ENCODE measurements at places on chromosomes 5 and 9. TPM values are rescaled to one million over a fixed set of nuclear protein-coding genes. Genes with fewer than 3 reads are reported as not detected.

Gene BSPRY
- 3.3 TPM for total RNA-seq

- no peak overlapping the region for H3K4me3 ChIP-seq
- no peaks in the 10 kb centered on the region for H3K4me1 ChIP-seq
Measured at GRCh38 chr9:15178631-15179030, 128.4 kb downstream of the TTC39B start.

- H3K27ac ChIP-seq, result no peak overlapping the region
- H3K4me1 ChIP-seq, result peaks cover 17% of the 10 kb centered on the region
- peak; percentile 73 for DNase-seq
- peaks cover 43% of the 10 kb centered on the region for H3K27me3 ChIP-seq
- no peaks in the 10 kb centered on the region for H3K36me3 ChIP-seq
Measured at GRCh38 chr5:73160239-73160671, 12.7 kb upstream of the TMEM174 start.

- no peaks in the 10 kb centered on the region for H3K36me3 ChIP-seq
- no peak for DNase-seq
- H3K4me3 ChIP-seq, result no peak overlapping the region
- H3K4me1 ChIP-seq, result no peaks in the 10 kb centered on the region
- no peaks in the 10 kb centered on the region for H3K27me3 ChIP-seq
Measured at GRCh38 chr5:167786871-167787578, 504.4 kb upstream of the WWC1 start.

DNA sequence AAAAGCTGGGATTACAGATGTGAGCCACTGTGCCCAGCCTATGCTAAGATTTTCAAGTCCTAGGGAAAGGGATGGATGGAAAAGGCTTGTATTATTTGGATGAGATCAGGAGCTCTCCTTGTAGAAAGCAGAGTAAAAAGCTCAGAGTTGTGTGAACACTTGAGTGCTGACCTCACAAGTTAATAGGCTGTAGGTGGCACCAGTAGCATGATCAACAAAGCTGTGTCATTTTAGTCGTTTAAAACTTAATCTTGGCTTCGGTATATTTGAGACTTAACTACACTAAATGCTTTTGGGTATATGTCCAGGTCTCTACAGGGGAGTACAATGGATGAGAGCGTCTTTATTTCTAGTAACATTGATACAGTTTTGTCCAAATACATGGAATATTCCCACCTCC is 264.2 kb downstream of the TMEM38B start:
- H3K4me3 ChIP-seq, result no peak overlapping the region
- no peak for DNase-seq
- H3K36me3 ChIP-seq, result no peaks in the 10 kb centered on the region
- H3K27ac ChIP-seq, result no peak overlapping the region
- H3K27me3 ChIP-seq, result no peaks in the 10 kb centered on the region

Gene TMC1
- total RNA-seq, result not detected

Gene CREB3
- total RNA-seq, result 18.8 TPM

DNA sequence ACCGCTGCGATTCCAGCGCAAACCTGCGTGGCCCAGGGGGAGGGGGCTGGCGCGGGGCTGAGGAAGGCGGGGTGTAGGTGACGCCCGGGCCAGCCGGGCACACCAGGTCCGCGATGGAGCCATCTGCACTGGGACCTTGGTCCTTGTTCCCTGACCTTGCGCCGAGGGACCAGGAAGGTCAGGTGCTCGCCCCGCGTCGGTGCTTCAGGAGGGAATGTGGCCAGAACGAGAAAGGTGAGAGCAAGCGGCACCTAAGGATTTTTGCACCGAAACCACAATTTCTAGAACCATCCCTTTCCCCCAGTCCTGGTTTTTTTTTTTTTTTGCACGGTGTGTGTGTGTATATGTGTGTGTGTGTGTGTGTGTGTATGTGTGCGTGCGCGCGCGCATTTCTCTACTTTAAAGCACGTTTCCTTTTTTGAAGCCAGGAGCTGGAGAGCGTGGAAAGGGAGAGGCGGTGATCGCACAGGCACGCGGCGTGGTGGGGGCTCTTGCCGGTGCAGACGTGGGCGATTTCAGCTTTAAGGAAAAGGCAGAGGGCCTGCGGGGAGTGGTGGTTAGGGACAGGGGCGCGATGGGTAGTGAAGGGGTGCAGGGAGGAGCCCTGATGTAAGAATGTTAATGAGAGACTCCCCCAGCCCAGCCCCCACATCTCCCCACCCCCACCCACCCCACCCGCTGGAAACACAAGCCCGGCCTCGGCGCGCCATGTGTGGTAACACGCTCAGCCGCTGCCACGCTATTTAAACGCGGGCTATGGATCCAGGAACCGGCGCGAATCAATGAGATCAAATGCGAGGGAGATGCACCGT is at the start of gene NPR3:
TSS of gene NPR3 (plus strand) at position 772 of the 812 bp plus-strand sequence. CDS start 456 bp downstream, outside the sequence.
- H3K4me3 ChIP-seq, result peak within 1 kb of the TSS; percentile 36
- DNase-seq, result no peak
- H3K36me3 ChIP-seq, result no peaks in the 10 kb centered on the region
- H3K4me1 ChIP-seq, result peaks cover 46% of the 10 kb centered on the region

DNA sequence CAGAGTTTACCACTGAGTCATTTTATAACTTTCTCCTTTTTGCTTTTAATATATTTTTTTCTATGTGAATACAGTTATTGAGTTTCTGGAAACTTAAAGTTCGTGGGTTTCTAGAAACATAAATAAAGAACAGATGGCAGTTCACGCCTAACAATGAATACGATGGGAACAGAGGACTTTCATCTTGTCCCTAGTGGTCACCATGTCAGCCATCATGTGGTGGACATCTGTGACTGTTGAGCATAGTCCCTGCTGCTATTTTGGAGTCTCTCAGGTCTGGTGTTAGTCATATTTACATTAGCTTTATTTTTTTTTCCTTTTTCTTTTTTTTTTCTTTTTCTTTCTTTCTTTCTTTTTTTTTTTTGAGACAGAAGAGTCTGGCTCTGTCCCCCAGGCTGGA is 85.3 kb downstream of the XRCC4 start:
- H3K36me3 ChIP-seq, result no peaks in the 10 kb centered on the region
- no peak overlapping the region for H3K4me3 ChIP-seq

GRCh38 chr5:138981131-138981530 is 106.0 kb upstream of the LRRTM2 start:
- H3K27me3 ChIP-seq, result no peaks in the 10 kb centered on the region
- DNase-seq, result no peak
- H3K4me3 ChIP-seq, result no peak overlapping the region
- no peak overlapping the region for H3K27ac ChIP-seq
- H3K36me3 ChIP-seq, result no peaks in the 10 kb centered on the region
- H3K4me1 ChIP-seq, result peaks cover 23% of the 10 kb centered on the region

DNA sequence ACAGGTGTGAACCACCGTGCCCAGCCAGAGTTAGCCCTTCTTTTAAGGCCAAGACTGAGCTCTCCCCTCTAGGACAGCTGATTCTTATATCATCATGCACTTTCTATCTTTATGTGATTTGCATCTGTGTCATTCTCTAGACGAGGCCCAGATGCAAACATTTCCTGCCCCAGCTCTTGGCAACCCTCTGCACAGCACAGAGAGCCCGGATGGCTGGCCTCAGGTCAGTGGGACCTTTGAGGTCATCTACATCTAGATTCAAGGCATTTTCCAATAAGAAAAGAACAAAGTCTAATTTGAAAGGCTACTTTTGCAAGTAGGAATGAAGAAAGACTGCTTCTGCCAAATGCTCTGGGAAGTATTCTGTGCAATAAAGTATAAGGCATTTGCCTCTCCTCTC is 109.0 kb upstream of the DAB2 start:
- H3K27ac ChIP-seq, result no peak overlapping the region
- DNase-seq, result no peak
- no peaks in the 10 kb centered on the region for H3K36me3 ChIP-seq
- H3K4me1 ChIP-seq, result no peaks in the 10 kb centered on the region
- no peaks in the 10 kb centered on the region for H3K27me3 ChIP-seq
- H3K4me3 ChIP-seq, result no peak overlapping the region

Gene AQP7
- total RNA-seq, result not detected

- DNase-seq, result no peak
- no peaks in the 10 kb centered on the region for H3K36me3 ChIP-seq
- no peak overlapping the region for H3K27ac ChIP-seq
- no peaks in the 10 kb centered on the region for H3K27me3 ChIP-seq
- no peaks in the 10 kb centered on the region for H3K4me1 ChIP-seq
Measured at GRCh38 chr5:55864606-55865541, 13.7 kb downstream of the IL31RA start.

GRCh38 chr5:135139381-135140134 is 105.5 kb upstream of the PITX1 start:
- peaks cover 8% of the 10 kb centered on the region for H3K4me1 ChIP-seq
- no peak overlapping the region for H3K4me3 ChIP-seq
- H3K27me3 ChIP-seq, result no peaks in the 10 kb centered on the region
- H3K36me3 ChIP-seq, result no peaks in the 10 kb centered on the region
- no peak for DNase-seq
- no peak overlapping the region for H3K27ac ChIP-seq

DNA sequence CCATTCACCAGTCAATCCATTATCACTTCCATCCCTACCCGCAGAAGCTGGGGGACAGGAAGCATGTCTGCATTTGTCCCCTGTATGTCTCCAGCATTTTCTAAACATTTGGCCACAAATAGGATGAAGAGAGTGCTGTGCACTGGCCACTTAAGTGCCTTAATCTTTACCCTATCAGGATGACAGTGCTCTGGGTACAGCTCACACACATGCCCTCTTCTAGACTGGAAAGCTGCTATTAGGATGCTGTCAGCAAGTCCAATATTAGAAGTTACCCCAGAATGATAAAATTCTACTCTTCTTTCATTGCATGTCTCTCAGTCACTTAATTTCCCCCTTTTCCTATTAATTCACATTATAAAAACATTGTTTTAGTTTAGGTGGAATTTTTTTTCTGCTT is 168.4 kb downstream of the RASEF start:
- no peak overlapping the region for H3K27ac ChIP-seq
- no peak overlapping the region for H3K4me3 ChIP-seq
- no peaks in the 10 kb centered on the region for H3K36me3 ChIP-seq
- H3K27me3 ChIP-seq, result no peaks in the 10 kb centered on the region

Gene KCNV2
- total RNA-seq, result not detected

GRCh38 chr9:72353455-72354116 is 11.4 kb downstream of the ZFAND5 start:
- H3K27me3 ChIP-seq, result no peaks in the 10 kb centered on the region
- no peak overlapping the region for H3K4me3 ChIP-seq
- H3K27ac ChIP-seq, result no peak overlapping the region
- DNase-seq, result no peak

Gene KIF4B
- not detected for total RNA-seq

Gene EQTN
- not detected for total RNA-seq

DNA sequence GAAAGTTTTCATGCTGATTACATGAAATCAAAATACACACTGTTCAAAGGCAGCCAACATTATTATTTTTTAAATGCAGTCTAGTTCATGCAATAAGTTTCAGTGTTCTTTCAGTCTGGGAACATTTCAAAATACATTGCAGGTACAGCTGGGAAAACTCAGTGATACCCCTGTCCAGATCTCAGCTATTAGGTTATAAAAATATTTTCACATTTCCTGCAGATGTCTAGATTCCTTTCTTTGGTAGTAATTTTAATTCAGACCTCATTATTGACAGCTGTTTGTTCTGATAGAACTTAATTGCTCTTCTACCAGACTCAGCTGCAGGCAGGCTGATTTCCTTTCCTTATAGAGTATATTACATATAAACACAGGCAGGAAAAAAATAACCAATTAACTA is 556.8 kb upstream of the DMAC1 start:
- no peaks in the 10 kb centered on the region for H3K36me3 ChIP-seq
- no peaks in the 10 kb centered on the region for H3K27me3 ChIP-seq
- H3K4me1 ChIP-seq, result no peaks in the 10 kb centered on the region

- no peaks in the 10 kb centered on the region for H3K4me1 ChIP-seq
- H3K4me3 ChIP-seq, result no peak overlapping the region
- no peak overlapping the region for H3K27ac ChIP-seq
- no peak for DNase-seq
- no peaks in the 10 kb centered on the region for H3K36me3 ChIP-seq
Measured at GRCh38 chr5:111472579-111472978, 39.8 kb downstream of the STARD4 start.

GRCh38 chr9:117247266-117247665 is 167.6 kb downstream of the ASTN2 start:
- H3K4me3 ChIP-seq, result no peak overlapping the region
- no peaks in the 10 kb centered on the region for H3K4me1 ChIP-seq
- no peak for DNase-seq
- H3K27me3 ChIP-seq, result no peaks in the 10 kb centered on the region
- no peak overlapping the region for H3K27ac ChIP-seq

Gene FBLL1
- not detected for total RNA-seq

DNA sequence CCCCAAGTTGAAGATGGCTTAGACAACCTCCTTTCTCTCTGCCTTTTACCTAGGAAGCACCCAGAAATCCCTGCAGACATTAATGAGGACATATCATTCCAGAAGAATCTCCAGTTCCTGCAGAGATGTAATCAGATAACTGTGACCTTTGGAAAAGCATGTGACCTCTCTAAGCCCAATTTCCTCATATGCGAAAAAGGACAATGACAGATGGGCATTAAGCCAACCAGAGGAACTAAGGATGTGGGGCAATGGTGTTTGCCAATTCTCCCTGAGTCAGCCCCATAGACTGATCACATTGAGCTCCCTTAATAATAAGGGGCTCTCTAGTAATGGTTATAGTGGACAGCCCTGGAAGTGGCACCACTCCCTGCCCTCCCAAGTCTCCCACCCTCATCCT is 10.1 kb upstream of the FOXI1 start:
- H3K4me1 ChIP-seq, result no peaks in the 10 kb centered on the region
- H3K36me3 ChIP-seq, result no peaks in the 10 kb centered on the region

Gene PAX5
- total RNA-seq, result 2.0 TPM

- DNase-seq, result no peak
- H3K27ac ChIP-seq, result no peak overlapping the region
Measured at GRCh38 chr5:134492568-134492967, 32.9 kb upstream of the JADE2 start.

- no peak overlapping the region for H3K27ac ChIP-seq
- no peaks in the 10 kb centered on the region for H3K4me1 ChIP-seq
- H3K27me3 ChIP-seq, result no peaks in the 10 kb centered on the region
- H3K4me3 ChIP-seq, result no peak overlapping the region
- H3K36me3 ChIP-seq, result no peaks in the 10 kb centered on the region
Measured at GRCh38 chr9:127277099-127277498, 12.5 kb downstream of the GARNL3 start.

GRCh38 chr5:174575043-174575442 is 149.3 kb upstream of the MSX2 start:
- H3K36me3 ChIP-seq, result no peaks in the 10 kb centered on the region
- H3K4me1 ChIP-seq, result no peaks in the 10 kb centered on the region
- H3K27ac ChIP-seq, result no peak overlapping the region
- no peak overlapping the region for H3K4me3 ChIP-seq

GRCh38 chr5:79107020-79107796 is 4.4 kb upstream of the BHMT start:
- H3K4me1 ChIP-seq, result no peaks in the 10 kb centered on the region
- no peak overlapping the region for H3K27ac ChIP-seq
- no peak for DNase-seq
- H3K27me3 ChIP-seq, result peaks cover 14% of the 10 kb centered on the region
- H3K36me3 ChIP-seq, result no peaks in the 10 kb centered on the region

DNA sequence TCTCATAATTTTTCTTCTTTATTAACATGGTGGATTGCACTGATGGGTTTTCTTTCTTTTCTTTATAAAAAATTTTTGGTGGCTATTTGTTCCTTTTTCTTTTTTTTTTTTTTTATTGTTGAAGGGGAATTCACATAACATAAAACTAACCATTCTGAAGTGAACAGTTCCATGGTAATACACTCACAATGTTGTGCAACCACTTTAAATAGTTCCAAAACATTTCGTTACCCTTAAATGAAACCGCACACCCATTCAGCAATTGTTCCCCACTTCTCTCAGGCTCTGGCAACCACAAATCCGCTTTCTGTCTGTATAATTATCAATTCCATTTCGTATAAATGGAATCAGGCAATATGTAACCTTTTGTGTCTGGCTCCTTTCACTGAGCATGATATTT is 11.7 kb upstream of the SETX start:
- H3K27me3 ChIP-seq, result no peaks in the 10 kb centered on the region
- H3K4me3 ChIP-seq, result no peak overlapping the region
- DNase-seq, result no peak
- H3K4me1 ChIP-seq, result no peaks in the 10 kb centered on the region
- no peak overlapping the region for H3K27ac ChIP-seq

Gene AKNA
- total RNA-seq, result 577 TPM

Gene GNA14
- 1.8 TPM for total RNA-seq

Data from natural killer cell (primary cell).